ENCODE measurements at places on chromosomes 2 and 18. TPM values are rescaled to one million over a fixed set of nuclear protein-coding genes. Genes with fewer than 3 reads are reported as not detected.

GRCh38 chr18:8800445-8800844 is 95.1 kb downstream of the MTCL1 start:
- peak overlapping the region; percentile 83 for H3K27ac ChIP-seq
- H3K36me3 ChIP-seq: peaks cover 6% of the 10 kb centered on the region
- peak; percentile 92 for DNase-seq

- DNase-seq: no peak
- H3K4me3 ChIP-seq: no peak overlapping the region
- no peak overlapping the region for H3K27ac ChIP-seq
- no peaks in the 10 kb centered on the region for H3K4me1 ChIP-seq
- no peaks in the 10 kb centered on the region for H3K27me3 ChIP-seq
Observed at GRCh38 chr2:159933727-159934049, 128.7 kb downstream of the PLA2R1 start.

DNA sequence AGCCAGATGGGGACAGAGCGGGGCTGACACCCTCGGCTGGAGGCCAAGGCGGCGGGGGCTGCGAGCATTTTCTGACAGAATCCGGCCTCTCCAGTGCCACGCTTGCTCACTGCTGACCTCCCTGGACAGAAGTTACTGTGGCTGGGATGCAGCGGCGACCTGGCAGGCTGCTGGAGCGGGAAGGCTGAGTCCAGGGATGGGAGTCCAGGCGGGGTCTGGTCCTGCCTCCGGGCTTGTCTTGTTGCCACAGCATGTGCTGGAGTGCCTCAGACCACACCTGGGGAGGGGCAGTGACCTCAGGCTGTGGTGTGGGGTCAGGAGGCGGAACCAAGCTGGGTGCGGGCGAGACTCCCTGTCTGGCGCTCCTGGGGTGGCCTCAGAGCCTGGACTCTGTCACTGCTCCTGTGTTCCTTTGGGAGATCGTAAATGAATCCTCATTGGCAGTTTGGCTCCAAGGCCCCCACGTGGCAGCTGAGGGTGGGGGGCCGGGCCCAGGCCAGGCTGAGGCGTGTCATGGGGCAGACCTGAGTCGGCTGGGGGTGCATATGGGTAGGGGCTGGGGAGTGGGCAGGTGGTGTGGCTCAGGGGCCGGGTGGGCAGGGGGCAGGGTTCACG is 5.5 kb downstream of the BOK start:
- no peaks in the 10 kb centered on the region for H3K36me3 ChIP-seq
- no peak overlapping the region for H3K27ac ChIP-seq
- no peak overlapping the region for H3K4me3 ChIP-seq
- H3K27me3 ChIP-seq: no peaks in the 10 kb centered on the region

GRCh38 chr2:176187200-176187898 is 1.1 kb upstream of the HOXD1 start:
- H3K4me3 ChIP-seq: peak overlapping the region; percentile 41
- no peak for DNase-seq
- H3K27me3 ChIP-seq: no peaks in the 10 kb centered on the region
- H3K36me3 ChIP-seq: no peaks in the 10 kb centered on the region

DNA sequence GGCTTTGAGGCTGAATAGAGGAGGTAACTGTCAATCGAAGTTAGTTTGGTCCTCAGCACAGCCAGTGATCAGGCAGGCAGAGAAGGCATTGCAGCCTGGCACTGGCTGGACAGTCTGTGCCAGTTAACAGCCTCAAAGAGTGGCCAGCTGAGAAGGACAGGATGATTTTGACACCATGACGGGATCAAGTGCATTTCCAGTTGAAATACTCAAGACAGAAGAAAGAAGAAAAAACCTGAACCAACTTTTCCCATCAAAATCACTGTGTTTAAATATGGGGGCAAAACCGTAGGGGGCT is 96.7 kb upstream of the ZCCHC2 start:
- no peak overlapping the region for H3K4me3 ChIP-seq
- DNase-seq: no peak
- H3K36me3 ChIP-seq: no peaks in the 10 kb centered on the region
- no peaks in the 10 kb centered on the region for H3K27me3 ChIP-seq
- peaks cover 16% of the 10 kb centered on the region for H3K4me1 ChIP-seq

DNA sequence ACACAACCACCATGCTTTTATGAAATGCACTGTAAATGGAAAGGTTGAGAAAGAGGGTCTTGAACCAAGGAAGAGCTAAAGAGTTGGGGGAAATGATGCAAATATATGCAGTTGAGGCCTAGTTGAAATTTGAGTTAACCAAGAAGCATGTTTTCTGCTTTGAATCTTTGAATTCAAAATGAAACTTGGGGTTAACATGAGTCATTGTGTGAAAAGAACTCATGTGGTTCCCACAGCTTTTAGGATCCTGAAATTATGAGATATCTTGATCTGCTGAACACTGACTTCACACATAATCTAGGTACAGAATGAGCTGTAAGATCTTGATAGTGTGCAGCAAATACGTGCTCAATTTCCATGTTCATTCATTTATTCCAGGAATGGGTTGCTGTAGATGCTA is 422.9 kb upstream of the TRIB2 start:
- H3K4me3 ChIP-seq: no peak overlapping the region
- no peaks in the 10 kb centered on the region for H3K36me3 ChIP-seq
- no peaks in the 10 kb centered on the region for H3K27me3 ChIP-seq
- DNase-seq: no peak

DNA sequence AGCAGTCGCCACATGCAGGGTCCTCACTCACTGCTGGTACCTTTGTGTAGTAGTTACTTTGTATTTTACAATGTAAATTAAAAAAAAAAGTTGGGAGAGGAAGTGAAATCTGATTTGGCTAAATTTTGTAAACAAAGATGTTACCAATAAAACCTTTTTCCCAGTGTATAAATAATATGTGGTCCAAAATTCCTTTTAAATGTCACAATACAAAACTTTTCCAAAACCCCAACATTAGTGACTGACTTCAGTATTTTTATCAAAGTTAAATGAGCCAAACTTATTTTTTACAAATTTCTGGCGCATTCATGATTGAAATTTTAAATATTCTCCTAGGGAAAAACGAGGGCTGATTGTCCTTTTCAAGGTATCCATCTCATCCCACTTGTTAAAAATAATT is 239.9 kb downstream of the AGAP1 start:
- peaks cover 22% of the 10 kb centered on the region for H3K4me1 ChIP-seq
- no peak overlapping the region for H3K27ac ChIP-seq
- no peak for DNase-seq
- H3K36me3 ChIP-seq: peaks cover 12% of the 10 kb centered on the region

DNA sequence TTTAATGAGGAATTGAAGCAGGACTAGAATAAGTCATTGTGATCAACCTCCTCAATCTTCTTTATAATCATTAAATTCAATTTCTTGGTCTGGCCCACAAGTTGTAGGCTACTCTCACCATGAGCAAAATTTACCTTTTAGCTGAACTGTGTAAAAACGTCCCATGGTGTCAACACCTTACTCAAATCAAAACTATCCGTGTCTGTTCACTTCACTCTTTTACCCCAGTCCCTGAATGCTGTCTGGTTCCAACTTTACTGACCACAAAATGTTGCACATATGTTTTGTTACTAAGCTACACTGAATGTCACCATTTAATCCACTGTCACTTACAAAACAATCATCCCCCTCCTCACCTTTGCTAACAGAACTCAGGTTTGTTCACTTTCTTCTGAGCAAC is 951.6 kb upstream of the SLC39A10 start:
- H3K4me1 ChIP-seq: no peaks in the 10 kb centered on the region
- no peak overlapping the region for H3K4me3 ChIP-seq
- H3K27ac ChIP-seq: no peak overlapping the region
- H3K36me3 ChIP-seq: no peaks in the 10 kb centered on the region

DNA sequence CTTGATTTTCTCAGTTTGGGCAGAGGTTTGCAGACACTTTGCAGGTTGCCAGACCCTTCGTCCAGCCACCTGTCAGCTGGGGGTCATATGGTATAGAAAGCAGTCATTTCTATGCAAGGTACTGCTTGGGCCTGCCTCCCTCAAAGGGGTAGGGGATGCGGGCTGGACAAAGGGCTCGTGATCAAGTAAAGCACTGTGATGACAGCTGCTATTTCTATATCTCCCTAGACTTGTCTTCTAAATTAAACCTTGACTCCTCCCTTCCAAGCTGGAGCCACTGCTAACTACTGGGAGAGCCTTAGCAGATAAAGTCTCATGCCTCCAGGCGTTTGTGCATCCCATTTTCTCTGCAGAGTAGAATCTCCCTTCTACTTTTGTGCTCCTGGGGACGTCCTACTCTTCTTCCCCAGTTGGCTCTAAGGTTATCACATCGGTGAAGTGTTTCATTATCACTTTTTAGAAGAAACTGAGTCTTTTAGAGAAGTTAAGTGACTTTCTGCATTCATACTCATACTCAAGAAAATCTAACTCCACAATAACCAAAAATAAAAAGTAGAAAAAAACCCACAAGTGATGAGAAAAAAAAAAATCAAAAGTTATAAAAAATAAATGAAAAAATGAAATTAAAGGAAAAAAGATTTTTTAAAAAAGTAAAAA is 710 bp upstream of the XRCC5 start:
- no peak for DNase-seq
- H3K4me3 ChIP-seq: peak overlapping the region; percentile 100
- peaks cover 17% of the 10 kb centered on the region for H3K4me1 ChIP-seq
- peaks cover 39% of the 10 kb centered on the region for H3K36me3 ChIP-seq

DNA sequence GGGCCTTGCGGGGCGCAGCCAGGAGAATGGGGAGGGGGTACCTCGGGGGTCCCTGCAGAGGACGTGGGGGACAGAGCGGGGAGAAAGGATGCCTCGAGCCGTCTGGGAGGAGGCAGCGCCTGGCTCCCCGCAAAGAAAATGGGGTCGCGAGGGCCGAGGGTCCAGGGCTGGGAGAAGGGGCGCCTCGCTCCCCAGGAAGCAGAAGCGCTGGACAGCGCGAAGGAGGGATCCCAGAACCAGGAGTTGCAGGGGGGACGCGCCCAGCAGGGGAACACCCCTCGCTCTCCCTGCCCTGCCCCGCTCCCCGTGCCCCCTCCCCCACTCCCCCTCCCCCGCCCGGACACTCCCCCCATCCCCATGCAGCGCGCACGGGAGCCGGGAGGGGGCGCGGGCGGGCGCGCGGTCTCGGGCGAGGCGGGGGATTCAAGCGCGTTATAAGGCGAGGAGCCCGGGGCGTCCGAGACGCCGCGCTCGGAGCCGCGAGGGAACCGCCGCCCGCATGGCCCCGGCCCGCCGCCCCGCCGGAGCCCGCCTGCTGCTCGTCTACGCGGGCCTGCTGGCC is at the start of gene ERFE:
Gene ERFE, plus strand, starts transcription at position 462 of the 562 bp plus-strand sequence. Its CDS starts 38 bp downstream, at position 500.
- no peaks in the 10 kb centered on the region for H3K36me3 ChIP-seq
- no peak within 1 kb of the TSS for H3K27ac ChIP-seq
- peak; percentile 58 for DNase-seq
- H3K4me1 ChIP-seq: peaks cover 5% of the 10 kb centered on the region
- no peaks in the 10 kb centered on the region for H3K27me3 ChIP-seq

GRCh38 chr18:4405965-4406364 is 49.1 kb downstream of the DLGAP1 start:
- no peaks in the 10 kb centered on the region for H3K36me3 ChIP-seq
- no peak overlapping the region for H3K4me3 ChIP-seq
- DNase-seq: no peak
- no peaks in the 10 kb centered on the region for H3K4me1 ChIP-seq
- H3K27me3 ChIP-seq: no peaks in the 10 kb centered on the region

DNA sequence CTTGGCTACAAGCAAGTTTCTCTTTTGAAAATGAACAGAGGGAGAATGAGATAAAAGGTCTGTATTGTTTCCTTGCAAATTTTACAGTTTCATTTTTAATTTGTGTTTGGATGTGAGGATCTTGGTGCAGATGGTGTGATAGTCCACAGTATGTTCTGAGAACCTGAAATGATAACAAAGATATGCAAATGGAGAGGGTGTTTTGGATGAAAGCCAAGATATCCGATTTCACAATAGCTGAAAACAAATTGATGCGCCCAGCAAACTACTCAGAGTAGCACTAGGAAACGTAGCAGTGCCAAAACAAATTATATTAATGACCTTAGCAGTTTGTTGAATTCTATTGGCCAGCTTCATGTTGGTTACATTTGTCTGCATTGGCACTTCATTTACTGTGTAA is 683.5 kb downstream of the TMEM182 start:
- no peak overlapping the region for H3K27ac ChIP-seq
- no peak overlapping the region for H3K4me3 ChIP-seq
- H3K36me3 ChIP-seq: no peaks in the 10 kb centered on the region
- no peak for DNase-seq

DNA sequence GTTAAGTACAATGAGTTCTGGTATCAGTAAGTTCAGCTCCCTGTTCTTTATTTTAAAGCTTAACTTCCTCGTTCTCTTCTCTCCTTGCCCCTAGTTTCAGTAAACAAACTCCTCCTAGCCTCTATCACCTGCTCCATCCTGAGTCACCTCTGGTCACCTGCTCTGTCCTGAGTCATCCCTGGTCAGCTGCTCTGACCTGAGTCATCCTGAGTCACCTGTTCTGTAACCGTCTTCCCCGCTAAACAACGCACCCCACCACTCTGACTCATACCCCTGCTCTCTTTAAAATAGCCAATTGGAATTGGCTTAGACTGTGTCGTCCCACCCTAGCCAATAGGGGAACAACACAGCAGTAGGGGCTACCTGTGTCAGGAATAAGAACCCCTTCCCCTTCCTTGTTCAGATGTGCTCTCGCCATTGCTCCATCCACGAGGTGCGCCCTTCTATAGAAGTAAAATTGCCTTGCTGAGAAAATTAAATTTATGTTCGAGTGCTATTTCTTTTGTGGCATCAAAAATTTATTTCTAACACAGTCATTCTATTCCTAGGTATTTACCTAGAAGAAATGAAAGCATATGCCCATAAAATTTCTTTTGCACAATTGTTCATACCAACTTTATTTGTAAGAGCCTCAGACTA is 24.9 kb upstream of the RMND5A start:
- H3K36me3 ChIP-seq: peaks cover 6% of the 10 kb centered on the region
- no peaks in the 10 kb centered on the region for H3K27me3 ChIP-seq
- peak; percentile 64 for DNase-seq

- no peaks in the 10 kb centered on the region for H3K36me3 ChIP-seq
- peaks cover 17% of the 10 kb centered on the region for H3K4me1 ChIP-seq
- no peak overlapping the region for H3K4me3 ChIP-seq
- H3K27me3 ChIP-seq: no peaks in the 10 kb centered on the region
- no peak overlapping the region for H3K27ac ChIP-seq
- DNase-seq: no peak
Observed at GRCh38 chr2:38390947-38391346, 13.9 kb upstream of the ATL2 start.

- H3K4me3 ChIP-seq: no peak overlapping the region
- no peak for DNase-seq
- no peaks in the 10 kb centered on the region for H3K36me3 ChIP-seq
- H3K27me3 ChIP-seq: peaks cover 43% of the 10 kb centered on the region
Observed at GRCh38 chr2:71256421-71256820, 29.5 kb upstream of the PAIP2B start.

The UNC80 gene
- total RNA-seq: not detected

The FAM98A gene
- total RNA-seq: 69.0 TPM

The PAIP2B gene
- 1.8 TPM for total RNA-seq

The SERPINB5 gene
- total RNA-seq: 330 TPM

The UBE2F gene
- total RNA-seq: 125 TPM

The LRP1B gene
- not detected for total RNA-seq

The TUBA3E gene
- not detected for total RNA-seq

The PSMA8 gene
- total RNA-seq: not detected

The PARD3B gene
- 11.6 TPM for total RNA-seq

The PDE11A gene
- not detected for total RNA-seq

The CD8B2 gene
- not detected for total RNA-seq
